ENCODE measurements at places on chromosomes 6 and 20.

DNA sequence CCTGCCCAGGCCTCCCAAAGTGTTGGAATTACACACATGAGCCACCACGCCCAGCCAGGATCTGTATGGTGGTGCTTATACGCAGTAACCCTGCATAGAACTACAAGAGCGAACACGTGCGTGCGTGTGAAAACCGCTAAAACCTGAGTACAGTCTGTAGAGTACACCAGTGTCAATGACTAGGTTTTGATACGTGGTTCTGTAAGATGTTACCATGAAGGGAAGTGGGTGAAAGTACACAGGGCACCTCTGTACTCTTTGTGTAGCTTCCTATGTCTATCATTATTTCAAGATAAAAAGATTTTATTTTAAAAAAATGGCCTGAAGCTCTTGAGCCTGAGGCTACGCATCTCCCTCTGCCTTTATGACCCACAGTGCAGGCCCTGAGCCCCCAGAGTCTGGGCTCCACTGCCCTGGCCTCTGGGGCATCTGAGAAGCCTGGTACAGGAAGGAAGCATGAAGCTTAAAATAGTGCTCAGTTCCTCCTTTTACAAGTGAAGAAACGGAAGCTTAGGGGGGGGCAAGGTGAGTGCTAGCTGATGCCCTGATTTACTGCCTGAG is 21.6 kb downstream of the LY86 start:
- no peak for DNase-seq

GRCh38 chr6:133502441-133503335 is 261.5 kb downstream of the EYA4 start:
- peak; percentile 5 for DNase-seq

GRCh38 chr20:1283522-1284510 is 17.7 kb downstream of the SNPH start:
- DNase-seq = no peak

DNA sequence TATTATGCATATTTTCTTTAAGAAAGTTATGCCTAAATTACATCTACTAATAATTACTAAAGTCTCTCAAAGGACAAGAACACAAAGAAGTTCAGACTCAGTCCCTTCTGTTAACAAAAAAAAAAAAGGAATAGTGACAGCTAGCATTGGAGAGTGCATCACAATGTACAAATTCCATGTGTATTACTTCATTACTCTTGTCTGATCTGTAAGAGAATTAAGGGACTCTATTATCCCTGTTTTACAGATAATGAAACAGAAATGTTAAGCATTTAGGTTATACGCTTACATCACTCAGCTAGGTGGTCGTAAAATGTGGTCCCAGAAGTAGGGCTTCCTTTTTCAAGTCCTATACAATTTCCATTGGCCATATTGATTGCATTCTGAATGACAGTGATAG is 17.2 kb upstream of the VNN1 start:
- DNase-seq = no peak

DNA sequence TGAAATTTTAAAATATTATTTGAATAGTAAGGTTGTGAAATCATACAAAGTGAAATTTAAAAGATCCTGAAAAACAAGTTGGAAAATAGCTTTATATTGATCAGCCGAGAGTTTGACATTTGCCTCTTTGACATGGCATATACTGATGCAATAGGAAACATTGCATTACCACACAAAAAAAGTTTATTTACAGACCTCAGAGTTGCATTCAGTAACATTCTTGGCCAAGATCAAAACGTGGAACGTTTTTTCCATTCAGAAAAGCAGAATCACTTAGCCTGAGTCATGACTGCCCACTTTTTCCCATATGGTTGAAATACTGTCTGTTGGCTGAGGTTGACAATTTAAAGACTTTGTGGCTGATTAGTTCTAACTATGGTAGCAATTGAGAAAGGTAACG is 55.1 kb upstream of the BACH2 start:
- no peak for DNase-seq

- DNase-seq = peak; percentile 57
These were observed 56.0 kb downstream of the OTOR start for GRCh38 chr20:16803965-16804792.

DNA sequence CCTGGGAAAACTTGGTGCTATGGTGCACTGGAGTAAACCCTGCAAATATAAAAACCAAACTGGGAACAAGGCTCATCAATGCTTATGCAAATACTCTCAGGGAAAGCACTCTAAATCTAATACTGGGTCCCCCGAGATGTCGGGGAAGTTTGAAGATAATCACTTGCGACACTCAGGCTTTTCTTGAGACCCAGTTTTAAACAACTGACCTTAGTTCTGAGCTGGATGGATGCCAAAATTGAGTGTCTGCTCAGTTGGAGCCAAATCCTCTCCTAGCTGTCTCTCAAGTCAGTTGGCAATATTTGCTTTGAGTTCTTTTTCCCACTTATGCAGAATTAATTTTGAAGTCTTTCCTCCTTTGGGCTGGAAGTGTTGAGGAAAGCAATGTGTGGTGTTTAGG is 75.5 kb upstream of the CD2AP start:
- DNase-seq = no peak

- no peak for DNase-seq
These were observed 90.9 kb upstream of the GRIK2 start for GRCh38 chr6:101302593-101302992.

DNA sequence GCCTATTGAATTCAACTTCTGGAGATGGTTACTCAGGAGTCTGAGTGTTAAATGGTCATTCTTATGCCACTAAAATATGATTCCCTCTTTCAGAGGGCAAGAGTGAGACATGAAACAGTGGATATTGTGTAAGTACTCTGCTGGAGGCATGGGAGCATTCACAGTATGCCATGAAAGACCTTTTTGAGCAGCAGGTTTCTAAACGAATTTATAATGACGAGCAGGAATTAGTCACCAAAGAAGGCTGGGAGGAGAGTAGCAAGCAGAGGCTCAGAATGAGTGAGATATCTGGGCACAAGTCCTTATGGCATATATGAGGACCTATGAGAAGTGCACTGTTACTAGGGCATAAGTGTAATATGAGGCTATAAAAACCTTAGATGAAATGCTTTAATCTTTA is 10.9 kb upstream of the MYB start:
- DNase-seq = no peak

GRCh38 chr6:117483645-117484016 is 1.2 kb downstream of the DCBLD1 start:
- peak; percentile 45 for DNase-seq

DNA sequence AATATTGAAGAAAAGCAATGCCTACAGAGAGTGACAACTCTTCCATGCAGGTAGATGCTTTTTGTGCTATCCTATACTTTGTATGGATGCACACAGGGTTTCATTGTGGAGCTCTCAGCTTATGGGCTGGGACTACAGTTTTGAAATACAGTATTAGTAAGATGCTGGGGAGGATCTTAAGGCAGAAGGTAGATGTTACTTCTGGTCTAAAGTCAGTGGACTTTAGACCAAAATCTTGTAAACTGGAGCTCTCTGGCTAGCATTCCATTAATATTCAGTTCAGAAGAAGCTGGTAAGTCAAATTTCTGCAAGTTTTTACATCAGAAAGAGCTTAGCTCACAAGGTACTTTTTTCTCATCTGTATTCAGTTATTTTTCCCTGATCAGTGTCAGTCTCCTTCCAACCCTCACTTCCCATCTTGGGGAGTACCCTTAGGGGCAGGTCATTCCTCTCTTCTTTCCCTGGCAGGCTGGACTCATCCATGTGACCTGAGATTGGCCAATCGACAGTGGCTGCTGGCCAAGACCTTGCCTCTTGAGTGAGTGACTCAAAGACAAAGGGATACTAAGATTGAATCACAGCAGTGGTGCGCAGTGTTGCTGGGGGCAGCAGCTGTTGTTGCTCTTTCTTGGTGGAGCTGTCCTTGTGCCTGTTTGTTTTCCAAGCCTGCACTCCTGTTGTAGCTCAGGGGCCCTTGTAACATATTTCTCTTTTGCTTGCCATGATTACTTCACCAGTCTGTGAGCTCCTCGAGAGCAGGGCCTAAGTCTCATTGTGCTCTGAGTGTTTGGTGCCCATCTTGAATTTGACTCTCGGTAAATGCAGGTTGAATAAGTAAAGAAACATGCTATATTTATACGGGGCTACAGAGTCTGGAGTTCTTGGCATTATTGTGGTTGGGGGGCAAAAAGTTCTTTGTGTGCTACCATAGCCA is 2.8 kb upstream of the PHF20 start:
- peak; percentile 96 for DNase-seq

DNA sequence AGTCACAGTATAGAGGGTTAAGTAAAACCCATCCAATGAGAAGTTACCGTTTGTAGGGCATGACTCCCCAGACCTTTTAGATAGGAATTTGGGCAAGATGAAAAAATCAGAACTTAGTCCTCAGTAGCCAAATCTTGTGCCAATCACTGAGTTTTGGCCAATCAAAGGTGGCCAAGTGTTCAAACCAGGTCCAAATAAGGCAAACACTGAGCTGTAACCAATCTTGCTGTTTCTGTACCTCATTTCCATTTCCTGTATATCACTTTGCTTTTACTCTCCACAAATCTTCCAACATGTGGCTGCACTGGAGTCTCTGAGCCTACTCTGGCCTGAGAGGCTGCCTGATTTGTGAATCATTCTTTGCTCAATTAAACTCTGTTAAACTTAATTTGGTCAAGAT is 81.8 kb upstream of the GPR6 start:
- DNase-seq = no peak

GRCh38 chr20:59645761-59646171 is 41.4 kb downstream of the PHACTR3 start:
- no peak for DNase-seq

DNA sequence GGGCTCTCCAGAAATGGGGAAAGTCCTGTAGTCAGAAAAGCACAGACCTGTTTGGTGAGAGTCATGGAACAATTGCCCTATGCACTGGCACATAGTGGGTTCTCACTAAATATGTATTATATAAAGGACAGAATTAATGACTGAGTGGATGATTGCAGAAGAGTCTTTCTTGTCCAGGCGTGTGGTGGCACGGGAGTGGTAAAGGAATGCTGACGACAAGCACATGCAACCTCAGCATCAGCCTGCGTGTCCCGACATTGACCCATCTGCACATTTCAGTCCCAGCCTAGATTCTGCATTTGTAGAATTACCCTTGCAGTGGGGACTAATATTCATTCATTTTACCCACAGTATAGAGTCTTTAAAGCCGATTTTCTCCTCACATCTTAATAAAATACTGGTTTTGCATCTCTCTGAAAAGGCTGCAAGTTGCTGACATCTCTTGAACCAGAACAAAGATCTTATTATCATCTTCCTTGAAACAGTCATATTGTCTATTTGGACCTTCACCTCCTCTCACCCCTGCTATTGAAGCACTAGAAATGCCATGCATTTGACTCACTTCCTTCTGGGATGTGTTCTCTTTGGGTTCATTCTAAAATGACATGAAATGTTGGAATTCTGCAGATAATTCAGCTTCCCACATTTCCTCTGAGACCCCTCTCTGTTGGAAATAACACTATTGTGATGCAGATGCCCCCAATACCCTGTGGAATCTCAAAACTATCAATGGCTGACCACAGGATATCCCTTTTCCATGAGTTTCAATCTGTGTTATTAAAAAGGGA is 883.6 kb upstream of the FLRT3 start:
- no peak for DNase-seq

- no peak for DNase-seq
These were observed 223.3 kb downstream of the BMP7 start for GRCh38 chr20:57043091-57043490.

- DNase-seq = no peak
These were observed 11.2 kb downstream of the TP53INP2 start for GRCh38 chr20:34715384-34715783.

DNA sequence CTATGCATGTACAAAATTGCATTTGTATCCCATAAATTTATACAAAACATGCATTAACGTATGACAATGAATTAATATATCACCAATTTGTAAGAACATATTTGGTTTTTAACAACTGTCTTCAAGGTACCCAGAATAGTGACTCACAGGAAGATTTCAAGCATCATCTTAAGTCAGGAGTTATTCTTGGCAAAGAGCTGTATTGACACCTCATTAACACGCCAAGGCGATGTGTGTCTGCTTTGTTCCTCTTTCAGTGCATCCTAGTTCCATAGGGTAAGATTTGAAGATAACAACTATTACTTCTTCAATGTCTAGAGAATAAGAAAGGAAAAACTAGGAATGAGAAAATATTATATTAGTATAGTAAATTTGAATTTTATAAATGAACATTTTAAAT is 35.8 kb upstream of the TPD52L1 start:
- DNase-seq = no peak

- DNase-seq = peak; percentile 81
These were observed 3.1 kb downstream of the PXDC1 start for GRCh38 chr6:3748208-3749066.

GRCh38 chr6:119533603-119534279 is 184.2 kb upstream of the MAN1A1 start:
- peak; percentile 12 for DNase-seq

GRCh38 chr6:49720372-49720771 is 7.0 kb upstream of the CRISP2 start:
- no peak for DNase-seq

- DNase-seq = no peak
These were observed 122.8 kb upstream of the HSF2 start for GRCh38 chr6:122276637-122277036.

DNA sequence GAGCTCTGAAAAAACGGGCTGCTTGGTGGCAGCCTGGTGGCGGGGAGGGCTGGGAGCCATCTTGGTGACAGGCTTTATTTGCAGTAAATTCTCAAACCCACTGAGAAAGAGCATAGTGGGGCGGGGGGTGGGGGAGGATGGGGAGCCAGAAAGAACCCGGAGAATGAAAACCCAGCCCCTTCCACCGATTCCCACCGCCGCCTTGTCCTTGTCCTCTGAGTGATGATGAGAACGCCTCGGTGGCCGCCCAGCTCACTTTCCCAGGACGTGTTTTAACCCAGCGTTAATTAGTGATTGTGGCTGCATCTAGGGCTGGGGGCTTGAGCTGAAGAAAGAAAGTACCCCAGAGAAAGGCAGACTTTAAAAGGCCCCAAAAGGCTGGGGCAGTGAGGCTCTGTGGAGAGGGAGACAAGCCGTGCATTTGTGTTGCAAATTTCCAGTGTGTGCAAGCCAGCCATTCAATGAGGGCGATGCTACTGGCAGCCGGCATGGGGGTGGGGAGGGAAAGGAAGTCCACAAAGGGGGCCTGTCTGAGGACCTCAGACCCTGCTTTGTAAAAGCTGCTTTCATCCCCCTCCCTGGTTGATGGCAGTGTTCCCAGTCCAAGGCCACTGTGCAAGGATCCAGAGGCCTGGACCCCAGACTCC is 6.2 kb upstream of the GHRH start:
- DNase-seq = no peak

DNA sequence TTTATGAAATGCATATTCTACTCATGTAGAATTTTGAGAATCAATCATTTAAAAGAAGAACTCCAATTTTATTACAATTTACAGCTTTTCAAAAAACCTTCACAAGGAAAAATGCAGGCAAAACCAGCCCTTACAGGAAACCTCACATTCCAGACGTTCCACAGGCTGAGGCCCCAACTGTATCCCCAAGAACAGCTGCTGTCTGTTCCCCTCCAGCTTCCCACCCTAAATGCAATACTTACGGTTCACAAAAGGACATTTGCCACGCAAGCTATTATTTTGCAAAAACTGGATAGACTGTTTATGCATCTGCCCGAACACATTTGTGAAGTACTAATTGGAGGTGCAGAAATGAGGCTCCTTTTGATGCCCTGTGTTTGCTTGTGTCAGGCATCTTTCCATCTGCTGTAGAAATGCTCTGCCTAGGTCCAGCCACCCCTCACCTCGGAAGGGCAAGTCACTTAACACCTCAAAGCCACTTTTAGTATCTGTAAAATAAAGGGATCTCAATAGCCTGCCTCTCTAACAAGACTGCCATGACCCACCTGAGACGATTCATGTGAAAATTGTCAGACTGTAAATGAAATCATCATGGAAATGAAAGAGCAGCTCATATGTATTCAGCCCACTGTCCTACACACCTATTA is 26.5 kb downstream of the PDE10A start:
- peak; percentile 9 for DNase-seq

GRCh38 chr20:17229256-17229655 is 2.4 kb downstream of the PCSK2 start:
- no peak for DNase-seq

Measured in HTR-8/SVneo (cell line).